ENCODE measurements at places on chromosomes 1 and 21.

GRCh38 chr1:235613602-235614001 lies 36.0 kb downstream of the GNG4 start:
- no peak for DNase-seq

GRCh38 chr1:185720633-185721272 lies 13.4 kb upstream of the HMCN1 start:
- DNase-seq: no peak

DNA sequence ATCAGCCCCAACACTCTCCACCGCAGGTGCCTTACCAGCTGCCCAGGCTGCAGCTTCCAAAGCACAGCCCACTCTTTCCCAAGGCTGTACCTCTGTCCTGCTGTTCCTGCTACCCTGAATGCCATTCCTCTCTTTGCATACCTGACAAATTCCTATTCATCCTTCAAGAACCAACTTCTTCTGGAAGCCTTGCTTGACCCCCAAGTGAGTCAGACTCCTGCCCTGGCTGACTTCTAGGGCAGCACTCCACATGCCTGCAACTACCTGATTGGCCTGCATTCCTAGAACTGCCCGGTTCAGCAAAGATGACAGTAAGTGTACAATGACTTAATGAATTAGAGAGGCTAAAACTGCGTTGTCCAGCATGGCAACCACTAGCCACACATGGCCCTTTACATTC lies 20.8 kb upstream of the PDZK1IP1 start:
- DNase-seq: no peak

DNA sequence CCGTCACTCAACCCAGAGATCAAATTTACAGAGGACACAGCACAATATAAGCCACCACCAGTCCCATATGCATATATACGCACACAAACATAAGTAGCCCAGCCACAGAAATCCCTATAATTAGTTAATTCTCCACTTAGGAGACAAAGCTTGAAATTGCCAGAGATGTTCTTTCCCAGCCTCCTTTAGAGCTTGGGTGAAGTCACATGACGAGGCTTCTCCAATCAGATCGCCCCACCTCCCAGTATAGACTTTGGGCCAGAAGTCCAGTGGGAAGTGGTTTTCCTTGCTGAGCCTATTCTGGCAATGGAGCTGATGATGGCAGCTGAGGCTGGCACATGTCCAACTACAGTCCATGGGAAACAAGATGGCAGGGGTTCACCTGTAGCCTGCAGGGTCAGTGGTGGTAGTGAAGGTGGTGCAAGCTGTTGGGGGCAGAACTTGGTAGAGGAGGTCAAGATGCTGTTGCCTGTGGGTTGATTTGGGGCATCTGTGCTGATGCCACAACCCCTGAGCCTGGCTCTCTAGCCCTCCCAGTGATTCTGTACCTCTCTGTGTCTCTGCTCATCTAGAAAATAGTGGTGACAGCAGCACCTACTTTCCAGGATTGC lies 535.9 kb downstream of the MATN1 start:
- DNase-seq: no peak

DNA sequence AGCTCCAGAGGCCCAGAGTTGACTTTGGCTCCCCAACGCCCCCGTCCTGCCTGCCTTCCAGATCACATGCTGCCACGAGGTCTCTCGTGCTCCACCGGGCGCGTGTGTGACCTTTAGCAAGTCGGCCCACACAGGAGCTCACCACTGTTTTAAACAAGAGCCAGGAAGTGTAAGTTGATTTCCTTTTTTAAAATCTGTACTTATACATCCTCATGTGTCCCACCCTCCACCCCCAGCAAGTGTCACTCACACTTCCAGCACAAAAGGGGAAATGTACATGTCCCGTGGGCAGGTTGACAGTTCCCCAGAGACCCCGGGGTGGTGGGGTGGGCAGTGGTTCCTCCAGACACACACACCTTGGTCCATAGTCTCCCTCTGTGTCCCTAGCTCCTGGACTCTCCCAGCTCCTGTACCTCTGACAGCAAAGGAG lies 84.4 kb downstream of the STUM start:
- DNase-seq: no peak
